ENCODE measurements at places on chromosomes 1 and 21.

GRCh38 chr21:16363100-16363499 lies 633.3 kb downstream of the USP25 start:
- no peak for DNase-seq

DNA sequence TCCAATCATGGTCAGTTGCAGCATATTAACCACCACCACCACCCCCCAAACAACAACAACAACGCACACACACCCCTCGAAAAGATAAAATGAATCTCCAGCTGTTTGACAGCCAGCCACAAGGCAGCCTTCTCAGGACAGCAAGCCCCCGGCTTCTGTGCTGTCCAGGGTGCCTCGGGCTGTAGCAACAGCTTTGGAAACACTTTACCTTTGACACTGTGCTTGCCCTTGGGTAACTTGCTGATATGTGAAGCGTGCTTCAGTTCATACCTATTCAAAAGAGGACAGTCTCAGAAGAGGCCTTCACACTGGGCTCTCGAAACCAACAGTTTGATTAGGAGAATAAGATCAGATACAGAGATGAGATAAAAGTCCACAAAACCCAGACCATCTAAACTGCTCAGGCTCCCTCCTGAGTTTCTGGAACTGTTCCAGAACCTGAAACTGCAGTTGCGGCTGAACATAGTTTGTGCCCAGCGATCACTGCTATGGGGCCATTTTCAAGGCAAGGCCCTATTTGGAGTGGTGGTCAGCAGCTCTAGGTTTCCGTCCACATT lies 44.9 kb downstream of the PARP1 start:
- no peak for DNase-seq

GRCh38 chr1:16275591-16275990 lies 38.6 kb upstream of the CPLANE2 start:
- DNase-seq = no peak

GRCh38 chr21:44070391-44070790 lies 36.8 kb upstream of the PWP2 start:
- no peak for DNase-seq

DNA sequence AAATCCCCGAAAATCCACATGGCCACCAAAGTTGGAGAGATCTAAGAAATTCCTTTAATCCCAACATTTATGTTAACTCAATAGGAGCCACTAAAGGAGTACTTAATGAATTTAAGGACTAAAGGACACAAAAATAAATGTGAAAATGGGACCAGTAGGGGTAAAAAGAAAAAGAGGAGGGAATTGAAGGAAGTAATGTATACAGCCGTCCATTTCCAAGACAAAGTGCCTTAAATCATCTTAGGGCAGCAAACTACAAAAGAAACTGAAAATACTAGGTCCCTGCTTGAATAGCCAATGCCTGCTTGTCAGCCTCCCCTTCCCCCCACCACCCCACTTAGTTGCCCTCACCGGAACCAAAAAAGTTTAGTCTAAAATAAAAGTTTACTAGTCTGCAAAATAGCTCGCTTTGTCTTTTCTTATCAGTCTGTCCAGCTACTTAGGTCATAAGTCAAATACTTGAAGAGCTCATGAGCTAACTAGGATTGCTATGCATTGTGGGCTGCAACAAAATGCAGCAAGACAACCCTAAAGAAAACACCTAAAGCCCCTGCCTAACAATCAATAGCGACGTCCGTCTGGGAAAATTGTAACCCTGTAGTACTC lies 66.3 kb upstream of the TLR5 start:
- no peak for DNase-seq

- no peak for DNase-seq
These were observed 220.0 kb downstream of the RERE start for GRCh38 chr1:8597455-8597854.

GRCh38 chr1:184890539-184890973 lies 83.8 kb downstream of the NIBAN1 start:
- DNase-seq = peak; percentile 46

- peak; percentile 59 for DNase-seq
These were observed 15.3 kb downstream of the BECN2 start for GRCh38 chr1:241972703-241973369.

DNA sequence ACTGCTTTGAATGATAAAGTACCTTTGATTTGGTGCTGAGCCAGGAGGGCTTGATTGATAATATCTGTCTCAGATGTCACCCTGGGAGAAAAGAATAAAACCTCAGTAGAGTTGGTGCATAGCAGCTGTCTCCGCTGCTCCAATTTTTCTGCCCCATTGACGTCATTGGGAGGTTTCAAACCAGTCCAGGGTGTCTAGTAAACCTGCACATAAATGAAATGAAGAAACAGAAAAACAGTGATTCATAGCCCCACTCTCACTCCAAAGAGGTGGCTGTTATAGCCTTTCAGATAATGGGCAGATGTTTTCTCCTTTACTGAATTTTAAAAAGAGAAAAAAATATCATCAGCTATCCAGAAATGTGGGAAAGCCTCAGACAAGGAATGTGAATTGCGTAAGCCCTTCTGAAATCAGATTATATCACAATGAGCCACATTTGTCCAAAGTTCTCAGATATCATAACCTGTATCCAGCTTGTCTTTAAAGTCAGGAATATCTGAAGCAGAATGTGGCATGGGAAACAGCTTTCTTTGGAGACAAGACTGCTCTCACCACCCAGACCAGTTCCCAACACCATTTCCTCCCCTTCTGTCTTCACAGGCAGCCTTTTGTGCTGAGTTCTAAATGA lies 351.3 kb upstream of the SGIP1 start:
- peak; percentile 76 for DNase-seq

DNA sequence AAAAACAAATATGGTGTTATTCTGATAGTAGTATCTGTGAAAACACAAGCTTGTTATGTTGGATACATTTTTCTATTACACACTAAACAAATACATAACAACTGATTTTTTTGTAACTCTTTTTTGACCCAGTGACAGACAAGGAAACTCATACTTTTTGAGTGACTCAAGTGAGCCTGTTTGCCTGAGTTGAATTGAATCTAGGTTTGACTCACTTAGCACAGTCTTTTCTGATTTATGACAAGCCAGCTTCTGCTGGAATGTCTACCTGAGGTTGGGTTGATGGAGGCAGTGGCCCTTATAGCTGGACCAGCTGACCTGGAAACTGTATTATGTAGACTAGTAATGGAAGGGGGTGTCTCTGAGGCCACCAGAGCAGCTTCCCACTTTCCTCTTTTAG lies 4.2 kb upstream of the CLCA4 start:
- DNase-seq = peak; percentile 23

GRCh38 chr21:25005388-25005787 lies 601.9 kb downstream of the MRPL39 start:
- no peak for DNase-seq

DNA sequence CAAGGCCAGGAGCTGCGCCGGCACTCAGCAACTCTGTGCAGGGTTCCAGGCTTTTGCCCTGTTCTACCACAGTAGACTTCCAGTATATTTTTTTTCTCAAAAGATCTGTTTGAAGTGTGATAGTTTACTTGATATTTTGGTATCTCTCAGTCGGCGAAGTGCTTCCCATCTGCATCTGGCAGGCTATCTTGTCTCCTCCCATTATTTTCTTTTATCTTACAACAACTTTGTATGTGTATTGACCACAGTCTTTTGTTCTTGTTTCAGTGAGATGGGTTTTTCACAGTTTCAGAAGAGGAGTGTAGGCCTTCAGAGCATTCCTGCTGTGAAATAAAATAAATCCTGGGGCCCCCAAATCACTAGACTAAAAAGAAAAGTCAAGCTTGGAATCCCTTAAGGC lies 292.9 kb downstream of the PTGER3 start:
- no peak for DNase-seq

DNA sequence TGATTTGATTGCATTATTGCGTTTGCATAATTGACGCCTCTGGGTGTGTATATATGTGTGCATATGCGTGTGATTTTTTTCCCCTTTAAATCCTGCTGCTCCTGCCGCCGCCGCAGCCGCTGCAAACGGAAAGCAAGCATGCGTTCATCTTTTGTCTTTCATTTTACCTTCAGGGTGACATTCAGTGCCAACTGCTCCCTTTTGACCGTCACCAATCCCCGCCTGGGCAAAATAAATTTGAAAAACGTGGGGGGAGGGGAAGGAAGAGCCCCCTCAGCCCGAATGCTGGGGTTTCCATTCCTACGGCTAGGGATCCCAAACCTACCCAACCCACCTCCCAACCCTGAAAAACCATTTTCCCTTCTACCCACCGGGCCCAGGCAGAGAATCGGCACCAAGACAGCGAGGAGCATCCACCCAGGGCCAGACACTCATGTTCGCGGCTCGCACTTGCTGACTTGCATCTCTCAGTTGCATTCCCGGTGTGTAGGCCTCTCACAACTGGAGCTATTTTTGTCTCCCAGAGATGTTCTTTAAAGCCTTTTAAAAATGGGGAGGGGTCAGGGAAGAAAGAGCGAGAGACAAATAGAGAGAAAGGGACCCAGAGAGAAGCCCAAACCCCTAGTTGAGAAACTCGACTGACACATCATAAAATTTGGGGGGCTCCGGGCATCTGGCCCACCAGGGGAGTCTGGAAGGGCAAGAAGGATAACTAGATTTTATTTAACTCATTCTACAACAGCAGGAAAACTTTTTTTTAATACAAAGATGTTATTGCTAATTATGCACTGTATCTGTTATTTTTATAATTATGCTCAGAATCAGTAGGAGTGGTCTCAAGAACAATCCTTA lies 367.1 kb upstream of the ESRRG start:
- no peak for DNase-seq

DNA sequence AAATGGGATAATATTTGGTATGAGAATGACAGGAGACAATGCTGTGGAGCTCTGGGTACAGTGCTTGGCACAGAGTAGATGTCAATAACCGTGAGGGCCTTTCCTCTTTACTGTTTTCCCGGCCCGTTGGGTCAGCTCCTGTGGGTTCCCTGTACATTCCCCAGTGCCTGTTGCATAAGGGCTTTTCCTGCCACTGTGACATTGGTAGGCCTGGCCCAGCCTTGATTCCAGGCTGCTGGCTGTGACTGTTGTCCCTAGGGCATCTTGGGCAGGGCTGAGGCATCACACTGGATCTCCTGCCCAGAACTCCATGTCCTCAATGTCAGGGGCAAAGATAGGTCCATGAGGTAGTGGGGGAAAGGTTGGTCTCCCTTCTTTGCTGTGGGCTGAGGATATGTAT lies 25.8 kb upstream of the MYCL start:
- no peak for DNase-seq

DNA sequence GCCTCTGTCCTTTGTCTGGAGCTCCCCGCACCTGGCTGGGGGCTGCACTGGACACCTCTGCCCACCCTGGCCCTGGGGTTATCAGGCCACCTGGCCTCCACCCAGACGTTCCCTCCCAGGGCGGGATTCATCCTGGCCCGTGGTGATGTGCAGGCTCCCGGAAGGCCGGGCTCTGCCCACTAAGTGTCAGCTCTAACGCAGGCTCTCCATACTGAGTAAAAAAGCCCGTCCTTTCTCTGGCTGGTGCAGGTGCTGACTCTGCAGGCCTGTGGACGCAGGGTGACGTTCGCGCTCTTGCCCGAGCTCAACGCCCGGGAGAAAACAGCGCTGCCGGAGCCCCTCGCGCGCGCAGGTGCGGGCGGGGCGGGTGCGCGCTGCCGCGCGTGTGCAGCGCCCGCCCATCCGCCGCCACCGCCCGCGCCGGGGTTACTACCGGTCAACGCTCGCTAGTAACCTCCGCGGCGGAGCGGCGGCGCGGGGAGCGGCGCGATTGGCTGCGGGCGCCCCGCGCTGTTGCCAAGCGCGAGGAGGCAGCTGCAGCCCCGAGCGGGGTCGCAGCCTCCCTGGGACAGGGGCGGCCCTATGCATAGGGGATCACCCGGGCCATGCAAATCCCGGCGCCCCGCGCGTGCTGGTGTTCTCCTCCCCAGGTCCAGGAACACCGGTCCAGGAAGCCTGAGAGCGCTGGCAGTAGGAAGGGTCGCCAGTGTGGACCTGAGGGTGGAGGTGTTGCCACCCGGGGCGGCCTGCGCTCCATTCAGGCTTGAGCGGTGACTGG lies 15.7 kb downstream of the ABCG1 start:
- peak; percentile 31 for DNase-seq

- no peak for DNase-seq
These were observed 130.8 kb downstream of the LACTBL1 start for GRCh38 chr1:22841860-22842281.

GRCh38 chr1:20478057-20478635 lies 7.9 kb downstream of the CAMK2N1 start:
- DNase-seq = no peak

GRCh38 chr1:152170287-152170905 lies 11.4 kb upstream of the RPTN start:
- no peak for DNase-seq

DNA sequence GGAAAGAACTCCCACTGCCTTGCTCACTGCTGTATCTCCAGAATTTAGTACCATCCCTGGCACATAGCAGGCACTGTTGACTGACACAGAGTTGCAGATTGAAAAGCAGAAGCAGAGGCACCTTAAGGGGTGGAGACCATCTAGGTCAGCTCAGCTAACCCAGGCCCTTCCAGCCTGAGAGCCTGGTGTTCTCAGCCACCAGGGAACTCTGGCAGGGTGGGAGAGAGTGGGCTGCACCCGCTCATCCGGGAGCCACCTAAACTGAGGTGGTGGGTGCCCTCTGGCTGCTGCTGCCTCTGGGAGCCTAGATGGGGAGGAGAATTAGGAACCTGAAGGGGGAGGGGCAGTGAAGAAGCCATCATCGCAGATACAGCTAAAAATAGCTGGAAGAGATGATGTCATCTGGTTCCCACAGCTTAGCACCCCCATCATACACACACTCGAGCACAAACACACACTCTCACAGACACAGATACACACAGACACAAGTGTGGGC lies 1.5 kb upstream of the TSPAN1 start:
- DNase-seq = peak; percentile 15

- DNase-seq = peak; percentile 99
These were observed 21.0 kb upstream of the CXADR start for GRCh38 chr21:17491716-17492414.

DNA sequence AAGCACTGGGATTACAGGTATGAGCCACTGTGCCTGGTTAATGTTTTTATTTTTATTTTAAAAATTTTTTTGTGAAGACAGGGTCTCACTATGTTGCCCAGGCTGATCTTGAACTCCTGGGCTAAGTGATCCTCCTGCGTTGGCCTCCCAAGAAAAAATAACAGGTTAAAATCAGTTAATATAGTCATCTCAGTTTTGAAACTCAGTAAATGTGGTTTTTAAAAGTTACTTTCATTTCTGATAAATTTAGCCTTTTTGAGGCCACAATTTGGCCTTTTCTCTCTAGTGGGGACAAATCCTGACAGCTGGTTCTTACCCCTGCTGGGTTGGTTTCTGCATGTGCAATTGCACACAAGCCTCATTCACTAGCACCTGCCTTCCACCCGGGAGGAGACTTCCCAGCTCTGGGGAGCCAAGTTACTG lies 13.3 kb downstream of the PMF1 start:
- DNase-seq = no peak

GRCh38 chr21:39121600-39122355 lies 61.5 kb downstream of the PSMG1 start:
- peak; percentile 53 for DNase-seq

GRCh38 chr1:8328271-8328670 lies 10.4 kb downstream of the SLC45A1 start:
- DNase-seq = no peak

- DNase-seq = peak; percentile 24
These were observed 630.4 kb downstream of the PTPRC start for GRCh38 chr1:199269241-199269640.

All from astrocyte of the spinal cord (primary cell).